ENCODE measurements at places on chromosomes 5 and 9. TPM values are rescaled to one million over a fixed set of nuclear protein-coding genes. Genes with fewer than 3 reads are reported as not detected.

Gene SLC2A8
- 12.7 TPM for total RNA-seq

Gene PCDHA7
- total RNA-seq = 3.8 TPM

Gene RABGAP1
- total RNA-seq = 64.0 TPM

Gene NR6A1
- 5.3 TPM for total RNA-seq

Gene SKIC3
- 92.1 TPM for total RNA-seq

Gene KIF27
- total RNA-seq = 8.5 TPM

Gene ERAP2
- total RNA-seq = 2.6 TPM

Gene PDCD1LG2
- total RNA-seq = 0.37 TPM

Gene EGFLAM
- total RNA-seq = 45.4 TPM

Gene TEX48
- total RNA-seq = not detected

Gene KCNV2
- total RNA-seq = not detected

Gene C9orf152
- total RNA-seq = not detected

GRCh38 chr5:149664666-149665415 lies 65.3 kb upstream of the PPARGC1B start:
- H3K4me1 ChIP-seq = peaks cover 4% of the 10 kb centered on the region
- no peak for DNase-seq
- no peaks in the 10 kb centered on the region for H3K36me3 ChIP-seq
- no peaks in the 10 kb centered on the region for H3K27me3 ChIP-seq

DNA sequence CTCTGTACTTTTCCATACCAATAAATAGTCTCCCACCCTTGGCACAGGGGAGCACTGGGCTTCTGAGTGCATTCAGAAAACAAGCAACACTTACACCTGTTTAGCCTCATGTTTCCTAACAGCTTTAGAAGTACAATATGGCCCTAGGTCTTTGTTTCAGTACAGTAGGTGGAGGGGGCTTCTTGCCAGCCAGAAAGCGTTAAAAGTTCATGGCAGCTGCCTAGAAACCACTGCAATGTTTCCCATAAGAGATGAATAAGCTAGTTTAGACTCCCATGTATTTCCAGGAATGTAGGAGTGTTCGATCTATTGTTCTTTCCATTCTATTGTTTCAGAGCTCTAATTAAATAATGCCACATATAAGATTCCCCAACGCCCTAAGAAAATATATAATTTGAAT lies 444.8 kb downstream of the ARHGEF28 start:
- no peak for DNase-seq
- H3K4me1 ChIP-seq = no peaks in the 10 kb centered on the region
- no peak overlapping the region for H3K4me3 ChIP-seq
- H3K27me3 ChIP-seq = peaks cover 16% of the 10 kb centered on the region
- no peaks in the 10 kb centered on the region for H3K36me3 ChIP-seq

GRCh38 chr5:75044406-75044805 lies 8.0 kb downstream of the GCNT4 start:
- no peak overlapping the region for H3K4me3 ChIP-seq
- peaks cover under 1% of the 10 kb centered on the region for H3K4me1 ChIP-seq
- H3K27ac ChIP-seq = no peak overlapping the region

- peaks cover 58% of the 10 kb centered on the region for H3K36me3 ChIP-seq
- H3K4me3 ChIP-seq = no peak overlapping the region
- no peak overlapping the region for H3K27ac ChIP-seq
- H3K27me3 ChIP-seq = no peaks in the 10 kb centered on the region
Measured at GRCh38 chr5:643811-644271, 31.7 kb downstream of the CEP72 start.

DNA sequence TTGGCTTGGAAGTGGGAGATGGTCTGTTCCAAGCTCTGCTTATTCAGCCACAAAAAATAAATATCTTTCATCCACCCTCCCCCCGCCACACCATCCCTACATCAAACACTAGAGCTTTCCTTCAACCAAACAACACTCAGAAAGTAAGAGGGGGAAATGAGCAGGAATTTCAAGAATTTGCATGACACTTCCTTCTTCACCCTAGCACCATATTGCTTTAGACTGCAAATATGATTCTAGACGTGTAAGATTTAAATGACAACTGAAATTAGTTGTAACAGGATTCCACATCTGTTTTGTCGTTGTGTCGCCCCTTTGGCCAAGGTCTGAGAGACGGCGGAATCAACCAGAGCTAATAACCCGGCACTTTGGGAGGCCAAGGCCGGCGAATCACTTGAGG lies 88.5 kb downstream of the NDFIP1 start:
- no peak overlapping the region for H3K27ac ChIP-seq
- no peak overlapping the region for H3K4me3 ChIP-seq
- H3K4me1 ChIP-seq = no peaks in the 10 kb centered on the region
- no peaks in the 10 kb centered on the region for H3K27me3 ChIP-seq
- no peaks in the 10 kb centered on the region for H3K36me3 ChIP-seq

- H3K27ac ChIP-seq = no peak overlapping the region
- no peak overlapping the region for H3K4me3 ChIP-seq
- no peaks in the 10 kb centered on the region for H3K36me3 ChIP-seq
- peaks cover 5% of the 10 kb centered on the region for H3K4me1 ChIP-seq
- no peaks in the 10 kb centered on the region for H3K27me3 ChIP-seq
Measured at GRCh38 chr9:95431286-95431685, 85.5 kb downstream of the PTCH1 start.

DNA sequence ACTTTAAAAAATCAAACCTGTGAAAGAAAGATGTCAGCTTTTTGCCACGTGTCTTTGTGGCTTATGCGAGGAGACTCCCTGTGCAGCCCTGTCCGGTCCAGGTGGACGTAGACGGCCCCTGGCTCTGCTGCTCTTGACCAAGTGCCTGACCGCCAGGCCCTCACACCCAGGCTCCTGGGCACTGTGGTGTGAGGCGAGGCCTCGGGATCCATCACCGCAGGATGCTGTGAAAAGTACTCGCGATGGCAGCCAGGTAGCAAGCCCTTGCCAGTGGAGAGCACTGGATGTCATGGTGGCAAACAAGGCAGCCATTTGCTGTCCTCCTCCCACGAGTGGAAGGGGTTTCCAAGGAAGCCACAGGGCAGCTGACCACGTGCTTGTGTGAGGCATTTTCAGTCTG lies 245.1 kb downstream of the CACNA1B start:
- H3K4me1 ChIP-seq = no peaks in the 10 kb centered on the region
- no peak for DNase-seq
- H3K4me3 ChIP-seq = no peak overlapping the region

DNA sequence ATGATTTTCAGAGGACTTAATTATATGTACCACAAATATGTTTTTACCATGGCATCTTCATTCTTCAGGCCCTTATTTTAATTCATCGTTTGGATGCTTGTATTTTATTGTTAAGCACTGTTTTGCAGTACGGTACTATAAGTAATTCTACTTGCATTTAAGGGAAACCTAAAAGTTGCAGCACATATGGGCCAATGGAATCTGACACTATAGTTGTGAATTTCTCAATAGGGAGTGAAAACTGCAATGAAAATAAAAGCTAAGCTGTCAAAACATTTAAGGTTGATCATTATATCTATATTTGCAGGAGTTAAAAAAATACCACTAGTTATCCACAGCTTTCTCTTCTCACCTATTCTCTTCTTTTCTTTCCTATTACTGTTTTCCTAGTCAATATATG lies 1071.8 kb downstream of the MAT2B start:
- H3K36me3 ChIP-seq = no peaks in the 10 kb centered on the region
- H3K27me3 ChIP-seq = no peaks in the 10 kb centered on the region
- no peak for DNase-seq
- H3K27ac ChIP-seq = no peak overlapping the region
- H3K4me1 ChIP-seq = no peaks in the 10 kb centered on the region
- no peak overlapping the region for H3K4me3 ChIP-seq

GRCh38 chr9:105971986-105972385 lies 277.6 kb downstream of the TMEM38B start:
- H3K4me3 ChIP-seq = no peak overlapping the region
- no peaks in the 10 kb centered on the region for H3K36me3 ChIP-seq
- DNase-seq = no peak
- no peak overlapping the region for H3K27ac ChIP-seq

DNA sequence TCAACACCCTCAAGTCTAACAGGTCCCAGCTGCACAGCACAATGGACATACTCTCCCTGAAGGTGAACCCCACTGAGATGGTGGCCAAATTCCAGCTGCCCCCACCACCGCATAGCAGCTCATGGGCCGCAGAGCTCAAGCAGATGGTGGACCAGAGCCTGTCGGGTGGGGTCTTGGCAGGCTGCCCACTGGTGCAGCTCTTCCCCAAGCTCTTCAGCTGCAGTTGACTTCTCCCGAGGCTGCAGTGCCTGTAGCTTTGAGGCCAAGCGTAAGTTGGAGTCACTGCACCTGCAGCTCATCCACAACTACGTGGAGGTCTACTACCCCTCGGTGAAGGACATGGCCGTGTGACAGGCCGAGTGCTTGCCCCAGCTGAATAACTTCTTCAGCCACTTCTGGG lies 56.6 kb upstream of the SPTLC1 start:
- no peaks in the 10 kb centered on the region for H3K36me3 ChIP-seq
- H3K27me3 ChIP-seq = no peaks in the 10 kb centered on the region
- H3K27ac ChIP-seq = no peak overlapping the region
- no peak overlapping the region for H3K4me3 ChIP-seq

DNA sequence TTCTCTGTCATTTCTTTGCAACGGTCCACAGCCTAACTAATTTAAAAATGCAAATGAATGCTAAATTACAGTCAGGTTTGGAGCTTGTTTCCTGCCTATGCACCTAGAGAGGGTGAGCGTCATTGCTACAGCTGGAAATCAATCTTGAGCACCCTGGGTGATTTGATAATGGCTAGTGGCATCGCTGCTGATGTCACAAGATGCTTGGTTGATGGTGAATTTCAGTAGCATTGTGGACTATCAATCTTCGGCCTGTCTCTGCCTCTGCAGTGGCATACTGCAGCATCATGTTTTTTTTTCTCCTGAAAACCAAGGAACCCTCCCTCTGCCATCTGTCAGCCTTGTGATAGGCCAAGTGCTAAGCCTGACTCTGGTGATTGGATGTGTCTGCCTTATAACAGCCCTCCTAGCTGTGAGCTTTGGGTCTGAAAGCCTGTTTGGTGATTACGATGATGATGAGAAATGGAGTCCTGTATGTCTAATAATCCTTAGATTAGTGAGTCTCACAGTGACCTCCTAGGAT lies 75.3 kb downstream of the NMUR2 start:
- DNase-seq = no peak
- H3K27ac ChIP-seq = no peak overlapping the region
- H3K36me3 ChIP-seq = no peaks in the 10 kb centered on the region
- no peaks in the 10 kb centered on the region for H3K4me1 ChIP-seq
- no peaks in the 10 kb centered on the region for H3K27me3 ChIP-seq

- H3K4me3 ChIP-seq = no peak overlapping the region
- no peaks in the 10 kb centered on the region for H3K27me3 ChIP-seq
- no peaks in the 10 kb centered on the region for H3K36me3 ChIP-seq
- peak overlapping the region; percentile 22 for H3K27ac ChIP-seq
Measured at GRCh38 chr9:133889584-133890301, 102.4 kb downstream of the VAV2 start.

DNA sequence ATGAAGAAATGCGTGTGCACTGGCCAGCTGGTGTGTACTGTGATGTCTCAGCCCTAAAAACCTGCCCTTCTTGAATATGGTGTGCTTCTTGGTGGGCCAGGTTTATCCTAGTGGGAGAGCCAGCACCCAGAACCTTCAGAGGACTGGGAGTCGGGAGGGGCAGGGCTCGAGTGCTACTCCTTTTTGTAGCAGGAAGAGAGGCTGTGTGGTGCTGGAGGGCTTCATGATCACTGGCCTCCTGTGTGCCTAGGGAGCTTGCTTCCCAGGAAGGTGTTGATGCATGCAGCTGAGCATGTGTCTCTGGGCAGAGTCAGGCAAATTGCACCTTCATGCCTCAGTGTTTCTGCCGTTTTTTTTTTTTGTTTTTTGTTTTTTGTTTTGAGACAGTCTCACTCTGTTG lies 20.0 kb downstream of the PHF2 start:
- H3K4me1 ChIP-seq = peaks cover 25% of the 10 kb centered on the region
- no peaks in the 10 kb centered on the region for H3K36me3 ChIP-seq

DNA sequence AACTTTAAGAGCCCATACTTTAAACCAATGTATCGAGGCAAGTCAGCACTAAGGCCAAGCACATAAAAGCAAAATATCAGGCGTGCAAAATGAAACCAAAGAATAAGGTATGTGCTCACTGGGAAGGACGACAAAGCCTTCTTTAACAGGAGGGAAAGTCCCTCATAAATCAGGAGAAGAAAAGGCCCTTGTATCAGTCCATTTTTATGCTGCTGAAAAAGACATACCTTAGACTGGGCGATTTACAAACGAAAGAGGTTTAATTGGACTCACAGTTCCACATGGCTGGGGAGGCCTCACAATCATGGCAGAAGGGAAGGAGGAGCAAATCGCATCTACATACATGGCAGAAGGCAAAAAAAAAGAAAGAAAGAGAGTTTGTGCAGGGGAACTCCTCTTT lies 68.9 kb downstream of the UBE2QL1 start:
- DNase-seq = no peak
- no peaks in the 10 kb centered on the region for H3K4me1 ChIP-seq
- no peaks in the 10 kb centered on the region for H3K27me3 ChIP-seq
- no peak overlapping the region for H3K27ac ChIP-seq

- H3K27ac ChIP-seq = no peak overlapping the region
- H3K4me1 ChIP-seq = no peaks in the 10 kb centered on the region
- DNase-seq = no peak
- no peak overlapping the region for H3K4me3 ChIP-seq
- H3K27me3 ChIP-seq = no peaks in the 10 kb centered on the region
- H3K36me3 ChIP-seq = no peaks in the 10 kb centered on the region
Measured at GRCh38 chr5:87132696-87133095, 135.0 kb upstream of the RASA1 start.

- no peak for DNase-seq
- H3K27ac ChIP-seq = no peak overlapping the region
- H3K4me3 ChIP-seq = no peak overlapping the region
- no peaks in the 10 kb centered on the region for H3K36me3 ChIP-seq
- H3K4me1 ChIP-seq = no peaks in the 10 kb centered on the region
- H3K27me3 ChIP-seq = no peaks in the 10 kb centered on the region
Measured at GRCh38 chr5:133271606-133272005, 219.8 kb downstream of the HSPA4 start.

DNA sequence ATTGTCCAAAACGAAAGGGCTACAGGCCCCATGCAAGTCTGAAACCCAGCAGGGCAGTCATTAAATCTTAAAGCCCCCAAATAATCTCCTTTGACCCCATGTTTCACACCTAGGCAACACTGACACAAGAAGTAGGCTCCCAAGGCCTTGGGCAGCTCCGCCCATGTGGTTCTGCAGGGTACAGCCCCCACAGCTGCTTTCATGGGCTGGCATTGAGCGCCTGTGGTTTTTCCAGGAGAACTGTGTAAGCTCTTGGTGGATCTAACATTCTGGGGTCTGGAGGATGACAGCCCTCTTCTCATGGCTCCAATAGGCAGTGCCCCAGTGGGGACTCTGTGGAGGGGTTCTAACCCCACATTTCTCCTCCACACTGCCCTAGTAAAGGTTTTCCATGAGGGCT lies 623.5 kb downstream of the PRR16 start:
- no peaks in the 10 kb centered on the region for H3K36me3 ChIP-seq
- H3K27me3 ChIP-seq = no peaks in the 10 kb centered on the region
- no peak overlapping the region for H3K27ac ChIP-seq
- H3K4me3 ChIP-seq = no peak overlapping the region

GRCh38 chr5:41686191-41686590 lies 175.8 kb upstream of the PLCXD3 start:
- no peak overlapping the region for H3K27ac ChIP-seq
- H3K27me3 ChIP-seq = no peaks in the 10 kb centered on the region
- H3K36me3 ChIP-seq = no peaks in the 10 kb centered on the region
- no peak overlapping the region for H3K4me3 ChIP-seq
- DNase-seq = no peak

All from A673 (cell line).